ENCODE measurements at places on chromosomes 3 and 15. TPM values are rescaled to one million over a fixed set of nuclear protein-coding genes. Genes with fewer than 3 reads are reported as not detected.

Gene CLDN16
- total RNA-seq, result 0.24 TPM

GRCh38 chr3:164522073-164522763 lies 556.1 kb downstream of the SI start:
- H3K36me3 ChIP-seq, result no peaks in the 10 kb centered on the region
- DNase-seq, result no peak
- no peaks in the 10 kb centered on the region for H3K27me3 ChIP-seq
- H3K4me1 ChIP-seq, result peaks cover 15% of the 10 kb centered on the region

- H3K27ac ChIP-seq, result no peak overlapping the region
- peaks cover 35% of the 10 kb centered on the region for H3K36me3 ChIP-seq
- H3K27me3 ChIP-seq, result no peaks in the 10 kb centered on the region
- H3K4me1 ChIP-seq, result peaks cover 26% of the 10 kb centered on the region
Observed at GRCh38 chr3:170267793-170268192, 45.6 kb downstream of the PRKCI start.

DNA sequence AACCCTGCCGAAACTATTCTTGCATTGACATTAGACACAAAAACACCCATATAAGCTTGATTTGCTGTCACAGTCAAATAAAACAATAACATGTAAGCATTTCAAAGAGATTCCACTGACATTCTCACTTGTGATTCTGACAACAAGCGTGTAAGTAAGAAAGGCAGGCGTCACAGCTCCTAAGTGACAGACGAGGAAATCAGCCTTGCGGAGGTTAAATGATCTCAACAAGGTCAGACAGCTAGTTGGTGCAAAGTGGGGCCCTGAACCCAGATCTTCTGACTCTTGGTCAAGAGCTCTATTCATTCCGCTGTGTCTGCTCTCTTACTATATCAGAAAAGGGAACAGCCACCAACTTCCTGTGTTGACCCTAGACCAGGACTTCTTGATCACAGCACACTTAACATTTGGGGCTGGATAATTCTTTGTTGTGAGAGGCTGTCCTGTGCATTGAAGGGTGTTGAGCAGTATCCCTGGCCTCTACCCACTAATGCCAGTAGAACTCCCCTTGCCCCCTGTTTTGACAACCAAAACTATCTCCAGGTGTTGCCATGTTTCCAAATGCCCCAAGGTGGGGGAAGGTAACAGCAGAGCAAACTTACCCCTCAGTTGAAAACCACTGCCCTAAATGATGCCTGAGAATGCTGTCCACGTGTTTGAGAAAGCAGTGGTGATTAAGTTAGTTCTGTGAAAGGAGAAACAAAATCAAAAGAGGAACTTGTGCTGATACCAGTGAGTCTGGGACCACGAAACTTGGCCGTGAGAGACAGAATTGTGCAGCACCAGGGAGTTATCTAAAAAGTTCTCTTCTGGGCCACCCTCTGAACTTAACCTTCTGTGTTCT lies 86.1 kb downstream of the LIPC start:
- peaks cover 19% of the 10 kb centered on the region for H3K4me1 ChIP-seq
- H3K4me3 ChIP-seq, result no peak overlapping the region
- no peaks in the 10 kb centered on the region for H3K27me3 ChIP-seq

DNA sequence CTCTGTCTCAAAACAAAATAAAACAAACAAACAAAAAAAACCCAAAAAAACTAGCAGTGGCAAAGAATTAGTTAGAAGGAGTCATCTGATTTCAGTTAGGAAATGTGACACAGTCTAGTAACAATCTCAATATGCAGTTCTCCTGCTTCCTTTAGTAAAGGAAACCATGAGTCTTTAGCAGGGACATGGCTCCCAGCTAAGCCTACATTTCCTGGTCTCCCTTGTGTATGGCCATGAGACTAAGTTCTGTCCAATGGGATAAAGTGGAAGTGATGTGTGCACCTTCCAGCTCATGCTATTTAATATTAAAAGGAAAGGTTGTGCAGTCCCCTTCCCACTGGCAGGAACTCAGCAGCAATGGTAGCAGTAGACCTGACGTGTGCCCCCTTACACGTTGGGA lies 74.6 kb downstream of the GREM1 start:
- peaks cover 34% of the 10 kb centered on the region for H3K4me1 ChIP-seq
- no peaks in the 10 kb centered on the region for H3K36me3 ChIP-seq
- H3K27me3 ChIP-seq, result no peaks in the 10 kb centered on the region
- H3K4me3 ChIP-seq, result no peak overlapping the region
- no peak for DNase-seq

Gene LAMB2
- total RNA-seq, result 67.9 TPM

DNA sequence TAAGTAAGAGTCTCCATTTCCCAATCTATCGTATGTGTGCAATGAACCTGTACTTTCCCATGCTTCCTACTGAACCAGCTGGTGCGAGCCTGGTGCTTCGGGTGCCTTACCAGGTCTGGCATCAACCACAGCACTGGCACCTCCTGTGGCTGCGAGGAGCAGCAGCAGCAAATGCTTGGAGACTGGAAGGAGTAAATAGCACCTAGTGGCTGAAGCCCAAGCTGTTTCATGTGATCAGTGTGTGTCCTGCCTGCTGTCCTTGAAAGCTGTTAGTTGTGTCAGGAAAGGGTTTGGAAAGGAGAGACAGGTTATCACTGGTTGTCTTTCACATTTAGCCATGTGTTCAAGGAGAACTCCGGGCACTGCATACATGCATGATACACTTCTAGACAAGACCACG lies 31.8 kb downstream of the PCOLCE2 start:
- peaks cover 24% of the 10 kb centered on the region for H3K4me1 ChIP-seq
- peaks cover 20% of the 10 kb centered on the region for H3K27me3 ChIP-seq
- H3K4me3 ChIP-seq, result no peak overlapping the region
- H3K36me3 ChIP-seq, result no peaks in the 10 kb centered on the region

DNA sequence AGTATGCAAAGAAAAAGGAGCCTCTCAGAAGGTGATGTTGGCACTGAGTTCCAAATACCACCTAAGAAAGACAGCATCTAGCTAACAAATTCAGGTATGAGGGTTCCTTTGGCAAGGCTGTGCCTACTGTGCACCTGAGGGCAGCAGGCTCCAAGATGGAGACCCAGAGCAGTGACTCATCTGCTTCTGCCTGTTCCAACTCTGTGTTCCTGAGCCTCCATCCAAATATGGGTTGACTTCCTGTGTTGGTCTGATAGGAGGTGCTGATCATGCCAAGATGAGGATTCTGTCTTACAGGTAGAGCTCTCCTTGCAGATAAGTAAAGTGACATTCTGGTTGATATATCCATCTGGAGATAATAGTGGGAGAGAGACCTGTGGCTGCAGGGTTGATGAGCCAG lies 26.0 kb downstream of the SV2B start:
- H3K27ac ChIP-seq, result no peak overlapping the region
- H3K4me1 ChIP-seq, result no peaks in the 10 kb centered on the region
- no peak overlapping the region for H3K4me3 ChIP-seq
- H3K27me3 ChIP-seq, result peaks cover 15% of the 10 kb centered on the region

- no peak overlapping the region for H3K4me3 ChIP-seq
- DNase-seq, result no peak
- no peaks in the 10 kb centered on the region for H3K36me3 ChIP-seq
- H3K27ac ChIP-seq, result no peak overlapping the region
- H3K4me1 ChIP-seq, result no peaks in the 10 kb centered on the region
Observed at GRCh38 chr15:100169615-100170290, 172.0 kb downstream of the ADAMTS17 start.

GRCh38 chr3:158672215-158673176 lies at the start of gene LXN:
Gene LXN, minus strand, starts transcription at chr3:158672648. Its CDS starts 170 bp downstream, at chr3:158672478.
- no peak within 1 kb of the TSS for H3K27ac ChIP-seq
- no peaks in the 10 kb centered on the region for H3K4me1 ChIP-seq
- no peak within 1 kb of the TSS for H3K4me3 ChIP-seq
- H3K27me3 ChIP-seq, result no peaks in the 10 kb centered on the region
- DNase-seq, result peak; percentile 3

All from HepG2 (cell line).